GM23338 (cell line): ENCODE measurements at places on chromosomes 1 and 21. TPM values are rescaled to one million over a fixed set of nuclear protein-coding genes. Genes with fewer than 3 reads are reported as not detected.

MAP1LC3C gene
- polyA plus RNA-seq, result 0.61 and 1.2 TPM in 2 replicates

GCSAML gene
- not detected in 2 replicates for polyA plus RNA-seq

MX1 gene
- polyA plus RNA-seq, result 2.1 and 3.1 TPM in 2 replicates

ENAH gene
- 99.3 and 109 TPM in 2 replicates for polyA plus RNA-seq

CYP4A11 gene
- not detected in 2 replicates for polyA plus RNA-seq

VANGL1 gene
- 3.3 and 4.4 TPM in 2 replicates for polyA plus RNA-seq

OR2T35 gene
- not detected in 2 replicates for polyA plus RNA-seq

PEAR1 gene
- polyA plus RNA-seq, result 0.10 and 0.47 TPM in 2 replicates

DNA sequence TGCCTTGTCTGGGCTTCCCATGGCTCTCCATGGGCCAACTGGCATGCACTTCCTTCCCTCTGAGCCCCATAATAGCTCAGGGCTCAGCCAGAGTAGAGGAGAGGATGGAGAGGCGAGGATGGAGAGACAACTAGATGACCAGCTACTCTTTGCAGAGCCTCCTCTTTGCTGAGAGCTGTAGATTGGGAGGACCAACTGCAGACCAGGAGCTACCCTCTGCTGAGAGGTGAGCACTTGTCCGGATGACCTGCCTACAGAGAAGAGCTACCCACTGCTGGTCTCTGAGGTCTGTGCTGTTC lies 58.0 kb upstream of the ETV3 start:
- DNase-seq, result no peak

DNA sequence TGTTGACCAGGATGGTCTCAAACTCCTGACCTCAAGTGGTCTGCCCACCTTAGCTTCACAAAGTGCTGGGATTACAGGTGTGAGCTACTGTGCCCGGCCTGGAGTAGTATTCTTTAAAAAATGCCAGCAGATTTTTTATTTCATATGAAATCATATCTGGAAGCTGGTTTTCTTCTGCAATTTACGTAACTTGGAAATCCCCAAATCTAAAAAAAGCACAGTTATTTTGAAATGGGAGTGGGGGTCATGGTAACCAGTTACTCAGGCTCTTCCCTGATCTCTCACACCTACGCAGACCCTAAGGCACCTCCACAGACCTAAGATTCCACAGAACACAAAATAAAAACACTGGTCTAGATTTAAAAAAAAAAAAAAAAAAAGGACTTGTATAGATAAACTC lies 219.8 kb downstream of the DAB1 start:
- DNase-seq, result no peak

GRCh38 chr1:71296551-71297134 lies 215.8 kb upstream of the ZRANB2 start:
- DNase-seq, result no peak

GRCh38 chr1:225865514-225865913 lies 16.7 kb downstream of the TMEM63A start:
- DNase-seq, result no peak

GRCh38 chr1:38125837-38126520 lies 79.4 kb upstream of the POU3F1 start:
- no peak for DNase-seq

- no peak for DNase-seq
Observed at GRCh38 chr1:64948216-64948615, 18.1 kb downstream of the JAK1 start.

- no peak for DNase-seq
Observed at GRCh38 chr21:44516828-44517174, 23.2 kb downstream of the KRTAP10-1 start.

GRCh38 chr1:176462674-176463378 lies at the start of gene PAPPA2:
PAPPA2 (plus strand) TSS chr1:176463175; CDS start chr1:176556323, 93,148 bp downstream.
- peak; percentile 18 for DNase-seq

DNA sequence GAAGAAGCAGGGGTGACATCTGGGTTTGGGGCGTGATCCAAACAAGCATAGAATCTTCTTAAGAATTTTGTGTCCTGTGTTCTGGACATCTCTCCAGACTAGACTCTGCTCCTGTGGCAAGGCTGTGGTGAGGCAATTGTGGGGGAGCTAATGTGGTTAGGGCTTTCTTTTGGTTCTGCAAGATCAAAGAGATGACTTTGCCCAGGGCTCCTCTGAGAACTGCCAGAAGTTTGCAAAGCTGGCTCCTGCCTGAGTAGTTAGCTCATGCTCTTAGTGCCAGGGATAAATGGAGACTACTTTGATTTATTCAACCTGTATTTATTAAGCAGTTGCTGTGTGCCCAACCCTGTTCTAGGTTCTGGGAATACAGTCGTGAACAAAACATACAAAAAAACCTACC lies 34.0 kb upstream of the CRNN start:
- no peak for DNase-seq

DNA sequence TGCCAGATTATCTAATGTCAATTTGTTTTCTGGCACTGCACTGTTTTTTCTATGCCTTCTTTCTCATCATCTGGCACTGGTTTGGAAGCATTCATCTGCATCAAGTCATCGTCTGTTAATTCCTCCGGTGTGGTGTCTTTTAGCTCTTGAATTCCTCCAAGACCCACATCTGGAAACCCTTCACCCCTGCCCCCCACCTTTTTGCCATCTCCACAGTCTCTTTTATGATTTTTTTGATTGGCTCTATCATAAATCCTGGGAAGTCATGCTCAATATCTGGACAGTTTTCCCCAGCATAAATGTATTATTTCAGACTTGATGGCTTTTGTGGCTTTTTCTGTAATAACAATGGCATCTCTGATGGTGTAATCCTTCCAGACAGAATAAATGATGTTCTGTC lies 10.4 kb upstream of the KCNK1 start:
- no peak for DNase-seq

GRCh38 chr1:15094056-15094455 lies 59.5 kb upstream of the TMEM51 start:
- no peak for DNase-seq

DNA sequence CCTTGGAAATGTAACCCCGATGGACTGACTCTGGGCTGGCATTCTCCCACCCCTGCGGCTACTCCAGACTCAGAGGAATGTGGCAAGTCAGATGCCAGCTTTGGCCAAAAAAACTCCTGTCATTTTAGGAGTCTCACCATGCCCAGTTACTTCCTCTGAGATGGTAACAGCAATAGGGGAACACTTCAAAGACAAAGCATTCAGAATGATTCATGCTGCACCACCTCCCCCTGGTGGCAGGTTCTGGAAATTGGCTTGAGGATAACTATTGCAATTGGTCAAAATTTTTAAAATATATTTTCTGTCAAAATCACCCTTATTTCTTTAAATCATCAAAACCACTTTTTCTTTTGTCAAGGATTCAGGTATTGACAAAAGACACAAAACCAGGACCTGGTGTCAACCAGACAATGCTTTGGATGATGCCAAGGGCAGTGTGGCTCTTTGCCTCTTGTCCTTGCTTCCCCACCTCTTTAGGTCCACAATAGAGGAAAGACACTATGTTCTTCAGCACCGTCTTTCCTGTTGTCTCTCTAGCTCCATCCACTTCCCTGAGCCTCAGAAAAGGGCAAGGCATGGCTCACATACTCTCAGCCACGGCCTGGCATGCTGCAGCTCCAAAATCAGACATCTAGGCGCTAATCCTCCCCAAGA lies 9.9 kb upstream of the CDCA8 start:
- peak; percentile 83 for DNase-seq

GRCh38 chr1:169762699-169763098 lies 28.8 kb upstream of the SELE start:
- no peak for DNase-seq

GRCh38 chr1:12177999-12178441 lies 11.2 kb downstream of the TNFRSF1B start:
- DNase-seq, result peak; percentile 40

DNA sequence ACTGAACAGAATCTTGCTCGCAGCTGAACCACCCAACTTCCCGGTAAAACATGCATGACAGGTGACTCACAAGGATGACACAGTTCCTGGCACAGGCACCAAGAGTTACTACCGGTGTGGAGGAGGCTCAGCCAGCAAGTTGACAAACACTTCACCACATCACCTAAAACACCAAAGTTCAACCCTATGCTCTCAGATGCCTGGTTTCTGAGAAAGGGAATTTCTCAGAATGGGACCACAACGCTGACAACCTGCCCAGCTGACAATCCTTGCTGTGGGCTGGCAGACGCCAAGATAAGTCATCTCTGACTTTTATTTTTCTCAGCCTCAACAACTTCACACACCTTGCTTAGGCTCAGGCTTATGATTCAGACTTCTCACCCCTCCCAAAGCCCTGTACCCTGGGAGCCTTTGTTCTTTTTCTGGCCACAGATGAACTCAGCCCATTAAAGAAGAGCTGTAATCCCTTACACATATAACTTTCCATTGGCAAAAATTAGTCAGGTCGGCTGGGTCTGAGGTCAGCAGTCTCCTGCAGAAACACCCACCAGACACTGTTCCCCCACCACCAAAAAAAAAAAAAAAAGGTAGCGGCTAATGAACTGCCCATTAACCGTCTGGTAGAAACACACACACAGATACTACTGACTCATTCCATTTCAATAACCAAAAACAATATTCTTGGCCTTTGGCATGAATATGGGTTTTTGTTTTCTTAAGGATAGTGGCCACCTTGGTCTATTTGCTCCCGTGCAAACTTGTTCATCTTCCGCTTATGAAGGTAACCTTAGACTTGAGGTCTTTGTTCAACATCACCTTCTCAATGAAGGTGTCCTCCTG lies 10.8 kb upstream of the TIAM1 start:
- peak; percentile 25 for DNase-seq

- DNase-seq, result peak; percentile 23
Observed at GRCh38 chr1:8191474-8191873, 126.4 kb upstream of the SLC45A1 start.

GRCh38 chr1:236065509-236066005 lies 667 bp upstream of the NID1 start:
- DNase-seq, result peak; percentile 66

GRCh38 chr1:161187311-161187710 lies 10.0 kb upstream of the B4GALT3 start:
- DNase-seq, result no peak

- DNase-seq, result no peak
Observed at GRCh38 chr1:184838504-184838951, 83.9 kb upstream of the EDEM3 start.

GRCh38 chr1:74673351-74674111 lies at the start of gene ERICH3:
ERICH3 (minus strand) TSS chr1:74673792; CDS start chr1:74673519, 273 bp downstream.
- DNase-seq, result peak; percentile 66
